ENCODE measurements at places on chromosomes 4 and X. TPM values are rescaled to one million over a fixed set of nuclear protein-coding genes. Genes with fewer than 3 reads are reported as not detected.

The CTAG2 gene
- total RNA-seq: not detected

The PCDH10 gene
- not detected for total RNA-seq

The GAGE12J gene
- total RNA-seq: not detected

The SSX2B gene
- total RNA-seq: not detected

The ADRA2C gene
- 15.0 TPM for total RNA-seq

The CT45A10 gene
- total RNA-seq: not detected

The SMAD1 gene
- 17.4 TPM for total RNA-seq

The CXCL5 gene
- total RNA-seq: 155 TPM

The PPP2R2C gene
- 17.6 TPM for total RNA-seq

The PASD1 gene
- not detected for total RNA-seq

The ADGRG2 gene
- total RNA-seq: 18.2 TPM

The PAGE2 gene
- total RNA-seq: not detected

The MTMR1 gene
- total RNA-seq: 19.8 TPM

The AFF2 gene
- not detected for total RNA-seq

The CXorf38 gene
- total RNA-seq: 20.0 TPM

The ADAMTS3 gene
- 0.07 TPM for total RNA-seq

The PAGE4 gene
- not detected for total RNA-seq

The DTHD1 gene
- total RNA-seq: not detected

The CFI gene
- not detected for total RNA-seq

The LNX1 gene
- not detected for total RNA-seq

The GDPD2 gene
- total RNA-seq: not detected

The EDA2R gene
- total RNA-seq: 32.2 TPM

The POU4F2 gene
- total RNA-seq: not detected

The EPHA5 gene
- 21.5 TPM for total RNA-seq

The ARR3 gene
- total RNA-seq: not detected

The TRPC5OS gene
- not detected for total RNA-seq

The PCYT1B gene
- 0.40 TPM for total RNA-seq

The MAGEA10 gene
- total RNA-seq: not detected

The HSFX1 gene
- 0.20 TPM for total RNA-seq

The PLS3 gene
- 104 TPM for total RNA-seq

The SSX4 gene
- not detected for total RNA-seq

The COL4A5 gene
- total RNA-seq: 193 TPM

The MAGEA2B gene
- not detected for total RNA-seq

The CT47B1 gene
- not detected for total RNA-seq

The UGT2B15 gene
- total RNA-seq: not detected

The RAB41 gene
- not detected for total RNA-seq

The SPANXN4 gene
- 34.8 TPM for total RNA-seq

The XG gene
- not detected for total RNA-seq

The FAM3A gene
- 42.1 TPM for total RNA-seq

The CNGA1 gene
- 0.43 TPM for total RNA-seq

The SLIT2 gene
- total RNA-seq: not detected

The PNCK gene
- total RNA-seq: 0.42 TPM

The AFM gene
- not detected for total RNA-seq

The FGF13 gene
- 55.3 TPM for total RNA-seq

The TRIM60 gene
- total RNA-seq: not detected

All from NCI-H460 (cell line).